ENCODE measurements at places on chromosomes 3 and 15.
A peak's percentile ranks its signal among the peaks of the same experiment; 100 is the strongest.

- DNase-seq, result no peak
Measured at GRCh38 chr3:8817486-8817885, 48.1 kb upstream of the OXTR start.

- no peak for DNase-seq
Measured at GRCh38 chr3:67094167-67094566, 96.1 kb downstream of the KBTBD8 start.

DNA sequence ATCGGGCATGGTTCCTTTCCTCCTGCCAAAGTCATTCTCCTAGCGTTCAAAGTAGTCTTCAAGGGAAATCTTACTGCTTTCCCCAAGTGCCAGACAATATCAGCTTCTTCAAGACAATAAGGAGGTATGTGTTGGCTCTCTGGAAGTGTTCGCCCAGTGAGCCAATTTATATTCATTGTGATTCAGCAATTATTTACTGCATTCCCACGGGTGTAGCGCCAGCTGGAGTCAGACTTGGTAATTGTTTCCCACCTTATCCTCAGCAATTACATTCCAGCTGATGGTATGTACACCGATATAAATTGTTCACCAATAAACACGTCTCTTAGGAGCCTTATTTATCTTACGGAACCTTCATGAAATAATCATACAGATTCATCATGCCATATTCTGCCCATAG lies 103.6 kb upstream of the CTNNB1 start:
- DNase-seq, result no peak

DNA sequence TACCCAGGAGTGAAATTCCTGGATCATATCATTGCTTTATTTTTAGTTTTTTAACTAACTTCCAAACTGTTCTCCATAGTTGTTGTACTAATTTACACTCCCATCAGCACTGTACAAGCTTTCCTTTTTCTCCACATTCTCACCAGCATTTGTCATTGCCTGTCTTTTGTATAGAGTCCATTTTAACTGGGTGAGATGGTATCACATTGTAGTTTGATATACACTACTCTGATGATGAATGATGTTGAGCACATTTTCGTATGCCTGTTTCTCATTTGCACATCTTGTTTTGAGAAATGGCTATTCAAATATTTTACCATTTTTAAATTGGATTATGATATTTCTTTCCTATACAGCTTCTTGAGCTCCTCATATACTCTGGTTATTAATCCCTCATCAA lies 1586.6 kb downstream of the SI start:
- DNase-seq, result no peak

GRCh38 chr3:111538681-111539083 lies 3.3 kb upstream of the CD96 start:
- peak; percentile 15 for DNase-seq

DNA sequence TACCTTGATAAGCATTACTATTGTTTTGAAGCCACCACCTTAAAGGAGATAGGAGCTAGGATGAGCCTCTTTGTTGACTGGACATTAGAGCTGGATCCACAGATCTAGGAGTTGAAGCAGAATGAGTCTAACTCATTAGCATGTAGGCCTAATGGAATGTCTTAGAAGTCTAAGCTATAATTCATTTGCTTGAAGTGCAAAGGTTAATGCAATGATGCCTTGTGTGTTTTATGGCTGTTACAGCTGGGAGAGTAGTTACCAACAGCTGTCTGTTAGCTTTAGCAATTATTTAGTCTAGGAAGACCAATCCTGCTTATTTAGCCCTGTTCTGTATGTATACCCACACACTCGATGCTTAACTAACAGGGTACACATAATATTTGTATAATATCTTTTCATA lies 419.3 kb downstream of the TUSC7 start:
- no peak for DNase-seq

GRCh38 chr3:119716998-119717397 lies 14.2 kb downstream of the CFAP91 start:
- no peak for DNase-seq

GRCh38 chr3:194950906-194951628 lies 265.4 kb downstream of the FAM43A start:
- no peak for DNase-seq

DNA sequence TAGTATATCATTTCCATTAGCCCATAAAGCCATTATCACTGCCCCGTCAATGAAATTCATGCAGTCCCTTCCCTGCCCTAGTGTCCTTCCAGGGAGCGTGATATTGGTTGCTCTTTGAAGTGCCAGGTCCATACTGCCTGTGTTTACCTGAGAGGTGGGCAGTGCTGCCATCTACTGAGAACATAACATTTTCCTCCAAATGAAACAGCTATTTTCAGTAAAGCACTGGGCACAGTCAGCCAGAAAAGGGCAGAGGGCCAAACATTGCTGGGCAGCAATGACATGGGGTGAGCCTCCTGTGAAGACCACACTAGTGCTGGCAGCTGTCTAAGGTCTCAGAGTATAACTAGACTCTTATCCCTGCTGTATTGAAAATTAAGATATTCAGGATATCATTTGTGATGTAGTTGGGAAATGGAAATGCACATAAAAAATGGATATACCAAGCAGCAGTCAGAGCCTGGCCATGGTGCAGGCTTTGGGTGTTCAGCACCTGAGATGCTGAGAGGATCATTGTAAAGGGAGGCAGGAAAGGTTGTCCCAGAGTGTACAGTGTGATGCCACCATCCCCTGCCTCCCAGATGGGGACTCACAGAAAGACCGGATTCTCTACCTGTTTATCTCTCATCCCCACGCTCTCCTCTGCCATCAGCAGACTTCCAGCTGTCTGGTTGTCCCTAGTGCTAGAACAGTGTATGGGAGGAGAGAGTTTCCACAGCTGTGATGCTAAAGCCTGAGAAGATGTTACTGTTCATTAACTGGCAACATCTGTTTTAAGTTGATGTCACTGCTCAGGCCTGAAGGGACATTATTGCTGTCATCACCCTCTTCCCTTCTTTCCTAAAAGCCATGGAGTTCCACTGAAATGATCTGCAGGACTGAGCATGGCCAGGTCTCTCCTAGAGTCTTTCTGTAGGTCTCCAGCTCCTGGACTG lies 108.8 kb downstream of the ARNT2 start:
- peak; percentile 7 for DNase-seq

DNA sequence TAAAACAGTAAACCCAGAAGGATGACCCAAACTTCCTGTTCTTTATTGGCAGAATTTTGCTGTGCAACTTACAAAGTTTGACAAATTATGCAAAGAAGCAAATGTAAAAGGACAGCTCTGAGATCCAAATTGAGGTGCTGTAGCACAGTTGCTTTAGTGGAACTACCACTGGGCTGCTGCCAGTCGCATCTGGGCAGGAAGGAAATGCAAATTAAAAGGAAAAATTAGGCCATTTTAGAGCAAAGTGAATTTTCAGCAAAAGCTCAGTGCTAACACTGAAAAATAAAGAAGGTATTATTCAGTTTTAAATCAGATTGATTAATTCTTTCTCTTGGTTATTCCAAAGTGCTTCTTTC lies 104.5 kb downstream of the ZMAT3 start:
- no peak for DNase-seq

DNA sequence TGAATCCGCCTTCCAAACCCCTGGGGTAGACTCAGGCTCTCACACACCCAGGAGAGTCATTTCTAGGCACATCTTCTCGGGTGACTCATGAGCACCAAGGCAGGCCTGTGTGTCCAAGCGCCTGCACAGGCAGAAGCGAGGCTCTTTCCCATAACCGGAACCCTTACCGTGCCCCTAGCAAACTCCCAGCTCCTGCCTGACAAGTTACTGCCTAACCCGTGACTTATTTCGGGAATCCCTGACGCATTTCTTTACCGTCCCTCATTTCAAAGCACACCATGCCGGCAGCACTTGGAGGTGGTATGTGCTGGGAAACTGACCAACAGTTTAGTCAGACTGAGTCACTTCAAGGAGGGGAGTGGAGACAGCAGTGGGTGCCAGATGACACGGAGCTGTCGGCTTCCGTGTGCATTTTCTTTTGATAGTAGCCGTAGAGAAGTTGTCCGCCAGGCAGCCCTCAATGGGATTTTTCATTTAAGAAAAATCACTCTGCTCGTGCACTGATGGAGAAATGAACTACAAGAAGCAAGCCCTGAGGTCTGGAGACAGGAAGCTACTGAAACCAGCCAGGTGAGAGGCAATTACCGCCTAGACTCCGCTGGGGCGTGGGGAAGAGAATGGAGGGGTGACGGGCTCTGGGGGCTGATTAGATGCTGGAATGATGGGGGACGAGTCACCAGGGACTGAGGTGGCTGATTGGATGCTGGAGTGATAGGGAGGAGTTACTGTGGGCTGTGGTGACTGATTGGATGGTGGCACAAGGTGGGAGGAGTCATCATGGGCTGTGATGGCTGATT lies 17.3 kb upstream of the HRH1 start:
- no peak for DNase-seq

GRCh38 chr15:78398076-78398825 lies 39.8 kb upstream of the IREB2 start:
- DNase-seq, result no peak

DNA sequence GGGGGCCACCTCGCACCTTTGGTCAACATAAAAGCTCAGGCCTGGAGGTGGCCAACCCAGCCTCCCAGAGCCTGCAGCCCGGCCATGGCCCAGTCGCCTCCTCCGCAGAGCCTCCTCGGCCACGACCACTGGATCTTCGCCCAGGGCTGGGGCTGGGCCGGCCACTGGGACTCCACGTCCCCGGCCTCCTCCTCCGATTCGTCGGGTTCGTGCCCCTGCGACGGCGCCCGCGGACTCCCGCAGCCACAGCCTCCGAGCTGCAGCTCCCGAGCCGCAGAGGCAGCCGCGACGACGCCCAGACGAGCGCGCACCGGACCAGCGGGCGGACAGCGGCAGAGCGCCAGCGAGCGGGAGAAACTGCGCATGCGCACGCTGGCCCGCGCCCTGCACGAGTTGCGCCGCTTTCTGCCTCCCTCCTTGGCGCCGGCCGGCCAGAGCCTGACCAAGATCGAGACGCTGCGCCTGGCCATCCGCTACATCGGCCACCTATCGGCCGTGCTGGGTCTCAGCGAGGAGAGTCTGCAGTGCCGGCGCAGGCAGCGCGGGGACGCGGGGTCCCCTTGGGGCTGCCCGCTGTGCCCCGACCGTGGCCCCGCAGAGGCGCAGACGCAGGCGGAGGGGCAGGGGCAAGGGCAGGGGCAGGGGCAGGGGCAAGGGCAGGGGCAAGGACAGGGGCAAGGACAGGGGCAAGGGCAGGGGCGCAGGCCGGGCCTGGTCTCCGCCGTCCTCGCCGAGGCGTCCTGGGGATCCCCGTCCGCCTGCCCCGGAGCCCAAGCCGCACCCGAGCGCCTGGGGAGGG lies at the start of gene MESP2:
Gene MESP2, plus strand, starts transcription at position 59 of the 799 bp plus-strand sequence. Its CDS starts 26 bp downstream, at position 85.
- DNase-seq, result peak; percentile 31

DNA sequence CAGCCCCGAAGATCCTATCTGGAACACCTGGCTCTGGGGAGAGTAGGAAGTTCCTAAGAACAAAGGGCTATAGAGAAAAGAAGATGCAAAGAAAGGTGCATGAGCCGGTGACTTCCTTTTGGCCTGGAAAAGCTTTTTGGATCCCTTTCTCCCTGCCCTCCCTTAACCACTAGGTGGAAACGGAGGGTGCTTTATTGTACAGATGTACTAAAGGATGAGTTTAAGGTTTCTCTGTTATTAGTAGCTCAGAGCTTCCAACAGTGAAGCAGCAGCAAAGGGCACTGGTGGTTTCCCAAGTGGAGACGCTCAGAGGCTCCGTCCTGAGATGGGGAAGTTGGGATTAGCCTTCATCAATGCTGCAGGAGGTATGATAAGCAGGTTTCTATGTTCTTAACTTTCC lies 5.9 kb upstream of the ADGRG7 start:
- peak; percentile 57 for DNase-seq

DNA sequence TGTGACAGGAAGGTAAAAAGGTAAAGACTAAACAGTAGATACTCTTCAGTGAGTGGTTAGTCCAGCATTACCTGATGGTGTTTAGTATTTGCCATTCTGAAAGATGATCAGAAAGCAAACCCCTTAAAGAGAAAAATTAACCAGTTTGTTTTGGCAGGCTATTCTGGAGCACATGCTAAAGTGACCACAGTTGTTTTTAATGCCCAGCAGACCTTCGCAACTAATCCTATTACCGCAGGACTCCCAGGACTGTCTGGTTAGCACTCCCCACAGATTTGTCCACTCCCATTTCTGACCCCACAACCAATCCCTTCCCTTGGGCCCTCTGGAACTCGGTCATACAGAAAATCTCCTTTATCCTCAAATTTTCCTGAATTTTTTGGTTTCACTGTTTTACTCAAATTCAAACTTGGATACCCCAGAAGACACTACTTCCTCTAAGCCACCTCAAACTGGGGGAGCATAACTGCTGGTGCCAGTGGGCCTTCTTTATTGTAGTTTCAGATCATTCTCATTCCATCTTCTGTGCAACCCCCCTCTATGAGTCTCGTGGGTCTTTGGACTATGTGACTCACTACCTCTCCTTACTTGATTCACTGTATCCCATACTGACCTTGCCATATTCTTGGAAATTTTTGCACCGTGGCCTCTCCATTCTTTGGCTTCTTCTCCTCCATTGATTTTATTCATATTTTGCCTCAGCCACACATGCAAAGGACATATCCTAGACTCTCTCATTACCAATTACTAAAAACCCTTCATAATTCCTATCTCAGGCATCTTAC lies 104.4 kb downstream of the RBMS3 start:
- DNase-seq, result no peak

GRCh38 chr3:175270866-175271265 lies 411.7 kb downstream of the NAALADL2 start:
- no peak for DNase-seq

- DNase-seq, result no peak
Measured at GRCh38 chr15:63500265-63501250, 3.8 kb upstream of the USP3 start.

DNA sequence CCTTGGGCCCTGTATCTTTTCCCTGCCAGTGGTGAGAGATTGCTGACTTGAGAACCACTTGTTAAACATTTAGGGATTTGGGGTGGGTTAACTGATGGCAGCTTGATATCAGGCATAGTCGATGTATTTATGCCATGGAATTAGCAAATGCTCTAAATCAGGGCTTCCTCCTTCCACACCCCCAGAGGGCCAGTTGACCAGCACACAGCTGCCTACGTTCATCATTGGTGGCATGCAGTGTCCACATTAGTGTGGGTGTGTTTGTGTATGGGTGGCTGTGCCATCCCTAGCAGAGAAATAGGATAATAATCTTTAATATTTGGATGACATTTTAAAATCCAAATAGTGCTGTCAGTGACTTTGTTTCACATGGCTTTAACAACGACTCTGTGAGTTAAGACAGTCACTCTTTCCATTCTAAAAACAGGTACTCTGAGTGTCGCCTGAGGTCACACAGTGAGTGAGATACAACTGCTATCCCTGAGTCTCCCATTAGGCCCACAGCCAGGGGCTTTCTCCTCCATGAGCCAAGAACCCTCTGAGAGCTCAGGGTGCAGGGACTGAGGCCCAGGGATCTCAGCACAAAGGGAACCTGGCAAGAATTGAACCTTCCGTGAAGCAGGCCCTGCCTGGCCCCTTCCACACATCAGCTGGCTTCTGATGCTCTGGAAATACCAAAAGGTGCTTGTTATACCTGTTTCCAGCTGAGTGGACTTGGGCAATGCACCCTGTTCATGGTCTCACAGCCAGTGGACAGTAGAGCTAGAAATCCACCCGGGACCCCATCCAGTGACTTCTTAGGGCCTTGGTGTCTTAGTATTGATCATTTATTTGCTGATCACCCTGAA lies 4.3 kb upstream of the LTF start:
- no peak for DNase-seq

Measured in common myeloid progenitor, CD34-positive (primary cell).